ENCODE measurements at places on chromosomes 1 and 21.
A peak's percentile ranks its signal among the peaks of the same experiment; 100 is the strongest.

- no peak for DNase-seq
Measured at GRCh38 chr1:232995189-232995588, 44.8 kb downstream of the NTPCR start.

GRCh38 chr1:160400223-160400645, at the start of gene VANGL2:
Gene VANGL2, plus strand, starts transcription at chr1:160400564. Its CDS starts 15,274 bp downstream, at chr1:160415838.
- DNase-seq: peak; percentile 61

- DNase-seq: no peak
Measured at GRCh38 chr1:169048043-169048442, 58.4 kb upstream of the ATP1B1 start.

DNA sequence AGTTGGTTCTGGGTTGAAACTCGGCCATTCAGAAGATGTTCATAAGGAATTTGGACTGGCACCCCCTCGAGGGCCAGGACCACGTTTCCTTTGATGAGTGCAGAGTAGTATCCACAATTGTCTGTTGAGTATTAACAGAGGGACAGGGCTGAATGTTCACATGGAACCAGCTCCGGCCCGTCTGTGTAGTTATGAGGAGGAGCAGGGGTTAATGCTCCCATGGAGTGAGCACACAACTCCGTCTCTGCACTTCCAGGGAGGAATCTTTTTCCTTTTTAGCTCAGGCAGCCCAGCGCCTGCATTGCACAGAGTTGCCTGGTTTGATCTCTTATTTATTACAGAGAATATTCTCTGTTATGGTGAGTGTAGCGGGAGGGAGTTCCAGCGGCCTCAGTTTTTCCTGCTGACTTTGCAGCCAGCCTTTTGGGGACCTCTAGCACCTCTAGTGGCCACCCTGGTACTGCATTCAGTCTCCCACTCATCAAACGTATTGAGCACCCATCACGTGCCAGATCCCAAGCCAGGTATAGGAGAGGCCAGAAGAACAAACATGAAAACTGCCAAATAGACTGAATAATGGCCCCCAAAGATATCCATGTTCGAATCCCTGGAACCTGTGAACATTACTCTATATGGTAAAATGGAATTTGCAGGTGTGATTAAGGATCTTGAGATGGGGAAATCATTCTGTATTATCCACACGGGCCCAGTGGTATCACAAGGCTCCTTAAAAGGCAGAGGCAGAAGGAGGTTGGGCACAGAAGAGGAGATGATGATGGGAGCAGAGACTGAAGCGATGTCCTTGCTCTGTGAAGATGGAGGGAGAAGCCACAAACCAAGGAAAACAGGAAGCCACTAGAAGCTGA, 167.7 kb upstream of the CSF3R start:
- DNase-seq: peak; percentile 53

GRCh38 chr1:7646981-7647901, 123.9 kb upstream of the VAMP3 start:
- peak; percentile 33 for DNase-seq

DNA sequence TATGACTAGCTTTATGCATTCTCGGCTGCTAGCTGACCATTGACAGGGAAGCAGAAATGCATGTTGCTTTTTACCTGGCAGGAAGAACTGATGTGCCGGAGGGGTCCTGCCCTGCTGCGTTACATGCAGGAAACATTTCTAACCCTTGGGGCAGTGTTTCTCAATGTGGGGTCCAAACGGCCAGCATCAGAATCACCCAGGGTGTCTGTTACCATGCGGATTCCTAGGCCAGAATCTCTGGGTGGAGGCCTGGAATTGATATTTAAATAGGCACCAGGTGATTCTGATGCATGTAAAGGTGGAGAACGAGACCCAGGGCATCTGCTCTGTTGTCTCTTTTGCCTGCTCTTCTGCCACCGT, 182.7 kb downstream of the PCP4 start:
- DNase-seq: no peak

DNA sequence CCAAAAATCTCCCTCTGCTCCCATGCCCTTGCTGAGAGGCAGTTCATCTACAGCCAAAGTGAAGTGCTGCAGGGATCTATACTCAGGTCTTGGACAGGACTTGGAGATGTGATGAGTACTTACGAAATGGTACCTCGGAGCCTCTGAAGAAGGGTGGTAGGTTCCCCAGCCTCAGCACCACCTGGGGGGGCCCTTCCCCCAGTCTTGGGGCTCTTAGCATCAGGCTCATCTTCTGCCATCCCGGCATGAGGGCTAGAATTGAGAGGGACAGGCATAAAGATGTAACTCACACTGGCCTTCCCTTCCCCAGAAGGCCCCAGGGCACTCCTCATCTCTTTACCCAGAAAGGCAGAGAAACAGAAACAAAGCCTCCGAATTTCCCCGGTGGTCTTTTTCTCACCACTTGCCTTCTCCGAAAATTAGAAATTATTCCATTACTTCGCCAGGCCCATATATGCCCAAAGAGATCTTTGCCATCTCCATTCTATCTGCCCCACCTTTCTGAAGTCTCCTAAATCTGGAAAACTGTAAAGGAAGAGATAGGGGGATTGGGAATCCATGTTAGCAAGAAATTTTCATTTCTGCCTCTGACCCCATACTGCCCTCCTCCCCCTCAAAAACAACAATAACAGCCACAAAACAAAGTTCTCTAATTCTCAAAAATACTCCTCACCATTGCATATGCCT, 827 bp downstream of the RFX5 start:
- DNase-seq: no peak

DNA sequence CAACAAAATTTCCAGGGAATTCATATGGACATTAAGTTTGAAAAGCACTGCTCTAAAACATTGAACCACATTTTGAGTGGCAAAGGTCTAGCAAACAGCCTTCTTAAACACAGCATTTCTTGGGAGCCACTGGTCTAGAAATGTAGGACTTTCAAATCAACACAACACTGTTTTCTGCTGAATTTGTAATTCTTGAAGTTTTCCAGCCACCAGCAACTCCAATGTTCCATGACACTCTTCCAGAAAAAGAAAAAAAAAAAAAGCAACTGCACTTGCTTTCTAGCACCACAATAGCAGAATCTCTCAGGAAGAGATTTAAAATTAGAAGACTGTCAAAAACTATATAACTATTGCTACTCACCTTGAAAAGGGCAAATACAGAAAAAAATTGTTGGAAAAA, 4.5 kb downstream of the SYDE2 start:
- no peak for DNase-seq

DNA sequence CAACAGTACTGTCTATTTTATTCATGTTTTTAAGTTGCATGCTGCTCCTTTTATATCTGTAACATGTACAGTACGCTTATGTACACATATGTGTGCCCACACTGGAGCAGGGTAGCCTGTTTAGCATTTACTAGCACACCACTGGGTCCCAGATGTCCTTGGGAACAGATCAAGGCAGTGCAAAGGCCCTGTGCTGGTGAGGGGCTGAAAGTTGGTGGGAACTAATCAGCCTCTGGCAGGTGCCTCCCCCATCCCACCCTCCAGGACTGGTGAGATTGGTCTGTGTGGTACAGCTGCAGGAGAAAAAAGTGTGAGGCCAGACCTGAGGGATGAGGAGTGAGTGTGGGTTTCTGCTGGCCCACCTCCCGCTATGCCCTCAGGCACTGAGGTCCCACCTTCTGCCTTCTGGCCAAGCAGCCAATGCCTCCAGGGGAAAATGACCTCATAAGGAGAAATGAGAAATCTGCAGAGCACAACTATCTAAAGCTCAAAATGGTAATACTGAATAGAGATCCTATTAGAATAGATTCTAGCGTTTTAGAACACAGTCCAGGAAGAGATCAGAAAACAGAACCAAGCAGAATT, 58.9 kb downstream of the POFUT2 start:
- no peak for DNase-seq

GRCh38 chr1:109478806-109479205, 4.9 kb upstream of the ATXN7L2 start:
- no peak for DNase-seq

GRCh38 chr1:94284476-94284875, 47.1 kb upstream of the ARHGAP29 start:
- DNase-seq: no peak

GRCh38 chr1:110003747-110004428, 19.3 kb downstream of the AHCYL1 start:
- peak; percentile 99 for DNase-seq

DNA sequence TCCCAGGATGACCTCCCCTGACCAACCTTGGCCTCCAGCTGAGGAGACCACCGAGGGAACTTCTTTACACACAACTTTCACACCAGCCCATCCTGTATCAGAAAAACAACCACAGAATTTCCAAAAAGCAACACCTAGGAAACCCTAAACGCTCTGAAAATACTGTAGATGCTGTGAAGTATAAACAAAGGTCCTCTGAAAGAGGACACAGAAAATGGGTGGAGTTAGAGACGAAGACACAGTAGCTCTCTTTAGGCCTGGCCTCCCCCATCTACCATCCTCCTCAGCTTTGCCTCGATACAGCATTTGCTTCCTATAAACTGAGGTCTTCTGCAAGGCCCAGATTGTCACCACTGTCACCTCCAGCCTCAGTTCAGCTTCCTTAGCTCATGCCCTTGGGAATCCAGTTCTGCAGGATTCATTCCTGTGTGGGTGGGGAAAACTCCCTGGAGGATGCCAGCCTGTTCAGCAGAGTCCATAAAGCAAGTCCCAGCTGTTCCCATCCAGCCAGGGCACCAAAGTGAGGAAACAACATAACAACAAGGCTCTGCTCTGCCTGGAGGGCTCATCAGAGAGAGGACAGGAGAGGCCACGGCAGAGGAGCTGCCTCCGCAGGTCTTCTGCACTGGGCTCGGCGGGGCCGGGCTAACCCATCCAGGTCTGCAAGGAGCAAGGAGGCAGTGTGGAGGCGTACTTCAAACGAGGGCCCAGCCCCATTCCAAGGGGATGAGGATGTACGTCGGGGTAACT, 15.0 kb downstream of the PIK3C2B start:
- DNase-seq: no peak

GRCh38 chr1:29593601-29594382, 357.5 kb downstream of the PTPRU start:
- DNase-seq: no peak

DNA sequence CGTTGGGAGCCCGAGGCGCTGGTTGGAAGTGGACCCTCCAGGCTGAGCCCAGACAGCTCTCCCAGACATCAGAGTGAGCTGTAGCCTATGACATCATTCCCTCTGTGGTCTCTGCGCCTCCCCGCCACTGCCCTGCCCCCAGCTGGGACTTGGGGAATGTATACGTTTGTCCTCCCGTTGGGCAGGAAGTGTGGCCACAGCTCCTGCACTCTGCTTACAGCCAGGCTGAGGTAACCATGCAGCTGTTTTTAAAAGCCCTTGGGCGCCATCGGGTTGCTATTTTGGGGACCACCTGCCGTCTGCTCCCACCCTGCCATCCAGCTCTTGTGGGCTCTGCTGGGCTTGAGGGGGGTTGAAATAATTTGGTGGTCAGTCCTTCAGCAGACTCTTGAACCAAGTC, 7.8 kb downstream of the VASH2 start:
- peak; percentile 83 for DNase-seq

- DNase-seq: no peak
Measured at GRCh38 chr1:29754573-29755375, 518.5 kb downstream of the PTPRU start.

- no peak for DNase-seq
Measured at GRCh38 chr1:184724843-184725242, 29.8 kb downstream of the EDEM3 start.

GRCh38 chr1:70768216-70768615, 279.4 kb downstream of the PTGER3 start:
- no peak for DNase-seq

- no peak for DNase-seq
Measured at GRCh38 chr21:43866659-43867331, 1.8 kb downstream of the AGPAT3 start.

DNA sequence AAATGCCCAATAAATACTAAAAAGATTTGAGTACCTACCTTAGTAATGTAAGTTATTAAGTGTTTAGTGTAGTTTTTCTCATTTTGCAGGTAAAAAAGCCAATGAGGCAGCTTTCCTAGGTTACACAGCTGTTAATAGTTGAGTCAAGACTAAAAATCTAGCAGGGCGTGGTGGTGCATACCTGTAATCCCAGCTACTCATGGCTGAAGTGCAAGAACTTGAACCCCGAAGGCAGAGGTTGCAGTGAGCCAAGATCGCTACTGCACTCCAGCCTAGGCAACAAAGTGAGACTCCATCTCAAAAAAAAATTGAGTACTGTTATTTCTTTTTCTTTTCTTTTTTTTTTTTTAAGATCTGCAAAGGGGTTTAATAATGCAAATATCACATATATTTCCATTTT, 7.7 kb downstream of the YBX1 start:
- no peak for DNase-seq

- no peak for DNase-seq
Measured at GRCh38 chr1:31752258-31752657, 11.9 kb downstream of the ADGRB2 start.

DNA sequence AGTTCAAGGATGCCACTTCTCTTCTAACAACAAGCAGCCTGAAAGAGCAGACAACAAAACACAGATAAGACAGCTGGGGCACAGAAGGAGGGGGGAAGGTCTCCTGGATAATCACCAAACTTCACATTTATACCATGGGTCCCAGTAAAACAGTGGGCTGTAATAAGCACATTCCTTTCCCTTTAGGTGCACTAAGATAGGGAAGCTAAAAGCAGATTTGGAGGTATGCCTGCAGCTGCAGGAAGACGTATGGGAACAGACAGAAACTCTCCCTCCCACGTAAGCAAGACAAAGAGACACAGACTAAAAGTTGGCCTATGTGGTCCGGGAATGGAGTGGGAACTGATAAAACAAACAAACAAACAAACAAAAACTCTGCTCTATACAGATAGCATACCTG, 612.1 kb downstream of the MRPL39 start:
- no peak for DNase-seq

DNA sequence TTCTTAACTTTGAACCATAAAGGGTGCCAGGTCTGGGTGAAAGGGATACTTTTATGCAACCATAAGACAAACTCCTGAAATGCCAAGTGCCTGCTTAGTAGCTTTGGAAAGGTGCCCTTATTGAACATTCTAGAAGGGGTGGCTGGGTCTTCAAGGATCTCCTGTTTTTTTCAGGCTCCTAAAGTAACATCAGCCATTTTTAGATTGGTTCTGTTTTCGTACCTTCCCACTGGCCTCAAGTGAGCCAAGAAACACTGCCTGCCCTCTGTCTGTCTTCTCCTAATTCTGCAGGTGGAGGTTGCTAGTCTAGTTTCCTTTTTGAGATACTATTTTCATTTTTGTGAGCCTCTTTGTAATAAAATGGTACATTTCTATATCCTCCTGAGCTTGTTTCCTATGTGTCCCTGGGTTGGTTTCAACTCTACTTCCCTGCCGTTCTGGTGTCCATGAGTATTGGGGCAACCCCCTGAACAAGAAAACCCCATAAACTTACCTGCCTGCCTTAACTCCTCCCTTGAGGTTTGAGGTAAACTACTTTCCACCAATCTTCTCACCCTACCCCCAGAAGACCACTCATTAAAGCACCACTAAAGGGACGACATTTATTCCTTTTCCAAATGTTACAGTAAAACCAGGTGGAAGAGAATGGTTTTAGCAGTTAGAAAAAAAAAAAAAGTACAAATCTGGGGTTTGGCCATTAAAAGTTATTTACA, 2.6 kb downstream of the MARCKSL1 start:
- no peak for DNase-seq

GRCh38 chr1:93196591-93196990, 16.1 kb downstream of the CCDC18 start:
- DNase-seq: no peak

- DNase-seq: peak; percentile 78
Measured at GRCh38 chr1:49728377-49728776, 295.4 kb downstream of the AGBL4 start.
